ENCODE measurements at places on chromosomes 7 and 10.

DNA sequence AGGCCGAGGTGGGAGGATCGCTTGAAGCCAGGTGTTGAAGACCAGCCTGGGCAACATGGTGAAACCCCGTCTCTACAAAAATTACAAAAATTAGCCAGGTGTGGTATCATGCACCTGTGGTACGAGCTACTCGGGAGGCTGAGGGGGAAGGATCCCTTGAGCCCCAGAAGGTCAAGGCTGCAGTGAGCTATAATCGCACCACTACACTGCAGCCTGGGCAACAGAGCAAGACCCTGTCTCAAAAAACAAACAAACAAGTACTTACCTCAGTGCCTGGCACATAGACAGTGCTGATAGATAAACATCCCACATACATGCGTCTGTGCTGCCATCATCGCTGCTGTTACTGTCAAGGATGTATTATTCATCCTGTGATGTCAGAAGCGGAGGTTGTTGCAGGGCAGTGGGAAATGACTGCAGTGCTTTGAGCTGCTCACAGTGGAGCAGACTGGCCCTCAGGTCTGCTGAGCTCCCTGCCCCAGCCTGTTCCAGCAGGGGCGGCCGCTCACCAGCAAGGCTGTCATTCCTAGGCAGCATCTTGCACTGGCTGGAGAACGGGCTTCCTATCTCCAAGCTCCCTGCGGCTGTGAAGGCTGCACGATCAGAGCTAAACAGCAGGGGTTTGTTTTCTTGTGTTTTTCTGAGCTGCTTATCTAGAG, 18.6 kb downstream of the FOXK1 start:
- H3K27me3 ChIP-seq, result no peaks in the 10 kb centered on the region
- H3K4me3 ChIP-seq, result no peak overlapping the region
- peaks cover 8% of the 10 kb centered on the region for H3K4me1 ChIP-seq

DNA sequence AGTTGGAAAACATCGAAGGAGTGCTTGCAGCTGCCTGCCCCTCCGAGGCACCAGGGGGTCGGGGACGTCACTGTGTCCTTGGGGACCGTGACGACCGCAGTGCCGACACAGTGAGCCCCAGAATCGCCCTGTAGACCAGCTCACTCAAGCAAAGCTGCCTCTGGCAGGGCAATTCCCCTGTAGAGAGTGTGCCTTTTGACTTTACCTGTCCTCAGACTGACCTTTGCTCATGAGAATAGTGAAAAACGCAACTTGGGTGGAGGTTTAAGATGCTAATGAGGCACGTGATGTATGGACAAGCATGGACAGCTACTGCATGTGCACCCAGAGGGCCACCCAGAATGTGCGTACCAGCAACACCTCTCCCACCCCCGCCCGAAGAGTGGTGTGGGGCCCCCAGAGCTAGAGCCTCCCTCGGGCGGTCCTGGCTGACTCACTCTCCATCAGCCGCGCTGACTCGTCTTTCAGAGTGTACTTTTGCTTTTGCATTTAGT, 271.9 kb downstream of the ADARB2 start:
- no peak overlapping the region for H3K27ac ChIP-seq
- no peak overlapping the region for H3K4me3 ChIP-seq

DNA sequence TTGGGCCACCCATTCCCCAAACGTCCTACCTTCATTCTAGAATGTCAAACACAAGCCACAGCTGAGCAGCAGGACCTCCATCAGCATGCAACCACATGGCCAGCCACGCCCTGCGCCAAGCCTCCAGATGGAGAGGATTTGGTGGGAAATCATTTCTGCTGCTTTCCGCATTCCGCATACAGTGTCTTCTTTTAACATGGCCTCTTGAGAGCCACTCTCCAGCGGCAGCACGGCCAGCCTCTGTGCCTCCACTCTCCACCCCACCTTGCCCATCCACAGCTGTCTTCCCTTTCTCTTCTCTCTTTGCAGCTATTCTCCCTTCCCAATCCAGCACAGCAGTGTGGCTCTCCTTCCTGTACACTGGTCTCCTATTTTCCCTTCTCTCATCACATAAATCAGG, 389.1 kb downstream of the PAXIP1 start:
- no peaks in the 10 kb centered on the region for H3K4me1 ChIP-seq
- no peak overlapping the region for H3K27ac ChIP-seq
- H3K27me3 ChIP-seq, result no peaks in the 10 kb centered on the region
- DNase-seq, result no peak
- no peak overlapping the region for H3K4me3 ChIP-seq

GRCh38 chr7:157876469-157877285, 539.9 kb downstream of the DNAJB6 start:
- no peak overlapping the region for H3K27ac ChIP-seq
- H3K4me1 ChIP-seq, result peaks cover 24% of the 10 kb centered on the region
- no peaks in the 10 kb centered on the region for H3K27me3 ChIP-seq
- DNase-seq, result no peak
- H3K4me3 ChIP-seq, result no peak overlapping the region

DNA sequence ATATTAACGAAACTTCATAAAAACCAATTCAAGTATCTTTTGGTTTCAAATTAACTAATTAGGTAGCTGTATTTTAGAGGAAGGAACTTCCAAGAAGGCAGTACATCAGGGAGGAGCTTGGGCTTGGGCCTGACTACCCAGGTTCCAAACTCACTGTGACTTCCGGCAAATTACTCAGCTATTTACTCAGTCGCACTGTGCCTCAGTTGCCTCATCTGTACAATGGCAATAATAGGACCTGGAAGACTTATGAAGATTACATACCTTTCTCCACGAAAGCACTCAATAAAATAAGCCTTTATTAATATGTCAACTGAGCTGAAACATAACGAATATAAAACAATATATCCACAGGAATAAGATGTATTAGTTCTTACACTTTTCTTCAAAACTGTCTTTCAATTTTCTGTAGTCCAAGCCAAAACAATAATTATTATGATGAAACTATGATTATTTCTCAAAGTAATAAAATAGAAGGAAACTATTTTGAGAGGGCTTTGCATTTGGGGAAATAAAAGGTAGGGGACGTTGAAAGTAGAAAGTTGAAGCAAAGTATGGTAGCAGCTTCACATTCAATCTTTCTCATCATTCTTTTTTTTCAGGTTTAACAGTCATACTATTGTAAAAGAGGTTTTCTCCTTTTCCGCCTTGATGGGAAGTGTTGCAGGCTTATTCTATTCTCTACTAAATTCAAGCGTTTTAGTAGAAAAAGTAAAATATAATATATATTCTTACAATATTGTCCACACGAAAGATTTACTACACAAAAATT, 10.5 kb upstream of the EBLN1 start:
- H3K4me1 ChIP-seq, result peaks cover 29% of the 10 kb centered on the region
- H3K4me3 ChIP-seq, result peak overlapping the region; percentile 76
- peaks cover 11% of the 10 kb centered on the region for H3K27me3 ChIP-seq
- no peak for DNase-seq
- peak overlapping the region; percentile 98 for H3K27ac ChIP-seq

- H3K4me1 ChIP-seq, result peaks cover 14% of the 10 kb centered on the region
- H3K27me3 ChIP-seq, result peaks cover 10% of the 10 kb centered on the region
- DNase-seq, result no peak
- no peaks in the 10 kb centered on the region for H3K36me3 ChIP-seq
- H3K4me3 ChIP-seq, result peak overlapping the region; percentile 74
- H3K27ac ChIP-seq, result peak overlapping the region; percentile 84
Observed at GRCh38 chr10:89836840-89837164, 135.4 kb downstream of the KIF20B start.

GRCh38 chr10:113854761-113855588, 514 bp downstream of the NHLRC2 start:
- peak overlapping the region; percentile 98 for H3K27ac ChIP-seq
- peaks cover 59% of the 10 kb centered on the region for H3K4me1 ChIP-seq
- peaks cover 31% of the 10 kb centered on the region for H3K36me3 ChIP-seq
- H3K4me3 ChIP-seq, result peak overlapping the region; percentile 97
- DNase-seq, result peak; percentile 48

- peaks cover 3% of the 10 kb centered on the region for H3K27me3 ChIP-seq
- H3K27ac ChIP-seq, result no peak overlapping the region
- H3K4me1 ChIP-seq, result peaks cover 2% of the 10 kb centered on the region
- DNase-seq, result no peak
- no peak overlapping the region for H3K4me3 ChIP-seq
- no peaks in the 10 kb centered on the region for H3K36me3 ChIP-seq
Observed at GRCh38 chr7:148485618-148486017, 104.9 kb upstream of the C7orf33 start.

- no peak overlapping the region for H3K27ac ChIP-seq
- no peaks in the 10 kb centered on the region for H3K4me1 ChIP-seq
- no peaks in the 10 kb centered on the region for H3K27me3 ChIP-seq
- H3K4me3 ChIP-seq, result no peak overlapping the region
- DNase-seq, result no peak
Observed at GRCh38 chr10:18409599-18410397, 241.6 kb downstream of the NSUN6 start.

Measured in activated CD4-positive, alpha-beta T cell treated with anti-CD3 and anti-CD28 coated beads, Interleukin-2, amount 10 ng/mL, durations not matched to agents 7 days and 5 days (primary cell).